ENCODE measurements at places on chromosomes 7 and 10.
A peak's percentile ranks its signal among the peaks of the same experiment; 100 is the strongest.

DNA sequence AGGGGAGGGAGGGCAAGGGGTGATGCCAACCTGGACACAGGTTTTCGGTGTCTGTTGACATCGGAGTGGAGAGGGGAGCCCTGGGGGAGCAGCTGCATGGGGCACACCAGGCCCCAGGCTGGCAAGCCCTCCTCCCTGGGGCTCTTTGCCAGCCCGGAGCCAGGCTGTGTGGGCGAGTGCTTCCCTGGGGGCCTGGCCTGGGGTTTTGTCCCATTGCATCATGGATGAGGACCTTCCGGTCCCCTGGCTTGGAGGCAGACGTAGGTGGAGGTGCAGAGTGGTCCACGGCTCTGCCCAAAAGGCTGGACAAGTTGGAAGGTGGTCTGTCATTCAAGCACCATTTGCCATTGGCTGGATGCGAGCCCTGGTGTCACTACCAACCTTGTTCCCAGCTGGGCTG, 34.8 kb downstream of the ZMIZ1 start:
- no peak for DNase-seq

- no peak for DNase-seq
Measured at GRCh38 chr7:111388912-111389311, 173.4 kb downstream of the IMMP2L start.

DNA sequence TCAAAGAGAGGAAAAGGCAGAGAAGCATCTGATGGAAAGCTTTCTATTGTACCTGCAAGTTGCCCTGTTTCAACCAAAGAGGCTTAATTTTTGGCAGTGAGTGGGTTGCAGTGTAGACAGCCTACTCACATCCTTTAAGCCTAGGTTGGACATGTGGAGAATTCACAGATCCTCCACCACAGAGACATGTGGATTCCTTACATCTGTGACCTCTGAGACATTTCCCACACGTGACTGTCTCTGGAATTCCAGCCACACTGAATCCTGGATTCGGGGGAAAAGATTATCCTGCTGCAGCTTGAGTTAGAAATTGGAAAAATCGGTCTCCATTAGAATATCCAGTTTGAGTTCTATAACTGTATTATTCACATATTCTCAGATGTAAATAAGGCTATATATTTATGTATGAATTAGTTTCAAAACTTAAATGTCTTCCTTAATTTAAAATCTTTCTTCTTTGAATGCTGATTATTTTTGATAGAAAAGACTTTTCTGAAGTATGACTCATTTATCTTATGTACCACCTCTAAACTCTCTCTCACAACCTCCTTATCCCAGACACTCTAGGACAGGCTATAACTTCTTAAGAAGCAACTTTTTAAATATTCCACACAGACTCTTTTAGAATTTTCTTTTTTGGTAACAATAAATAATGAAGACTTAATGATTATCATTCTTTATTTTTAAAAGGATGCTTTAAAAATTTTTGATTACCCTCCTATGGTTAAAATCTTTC, 123.3 kb downstream of the TWIST1 start:
- no peak for DNase-seq

DNA sequence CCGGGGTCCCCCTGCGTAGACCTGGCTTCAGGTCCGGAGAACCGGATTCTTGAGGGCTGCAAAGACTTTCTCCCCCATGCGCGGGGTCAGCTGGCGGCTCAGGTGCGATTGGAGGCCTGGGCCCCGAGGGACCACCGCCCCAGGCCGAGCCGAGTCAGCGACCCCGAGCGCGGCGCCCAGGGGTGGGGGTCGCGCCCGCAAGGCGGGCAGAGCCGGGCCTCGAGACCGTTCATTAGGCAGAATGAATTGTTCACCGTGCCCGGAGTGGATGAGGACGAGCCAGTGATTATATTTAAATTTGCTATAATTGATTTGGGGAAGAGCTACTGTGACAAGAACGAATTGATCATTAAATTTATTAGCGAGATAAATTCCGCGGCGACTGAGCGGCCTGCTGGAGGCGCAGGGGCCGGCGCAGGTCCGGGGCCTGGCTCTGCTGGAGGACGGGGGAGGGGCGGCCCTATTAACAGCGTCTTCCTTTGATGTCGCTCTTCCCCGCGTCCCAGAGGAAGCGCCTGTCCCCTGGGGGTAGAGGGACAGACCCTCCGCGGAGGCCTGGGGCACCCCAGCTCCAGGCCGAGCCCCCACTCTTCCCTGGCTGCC, 7.5 kb downstream of the MNX1 start:
- peak; percentile 68 for DNase-seq

GRCh38 chr7:117146059-117146458, 176.8 kb downstream of the WNT2 start:
- DNase-seq, result no peak

- peak; percentile 88 for DNase-seq
Measured at GRCh38 chr10:101062232-101063049, 652 bp downstream of the KAZALD1 start.

- DNase-seq, result no peak
Measured at GRCh38 chr7:91916051-91916440, 24.6 kb upstream of the AKAP9 start.

DNA sequence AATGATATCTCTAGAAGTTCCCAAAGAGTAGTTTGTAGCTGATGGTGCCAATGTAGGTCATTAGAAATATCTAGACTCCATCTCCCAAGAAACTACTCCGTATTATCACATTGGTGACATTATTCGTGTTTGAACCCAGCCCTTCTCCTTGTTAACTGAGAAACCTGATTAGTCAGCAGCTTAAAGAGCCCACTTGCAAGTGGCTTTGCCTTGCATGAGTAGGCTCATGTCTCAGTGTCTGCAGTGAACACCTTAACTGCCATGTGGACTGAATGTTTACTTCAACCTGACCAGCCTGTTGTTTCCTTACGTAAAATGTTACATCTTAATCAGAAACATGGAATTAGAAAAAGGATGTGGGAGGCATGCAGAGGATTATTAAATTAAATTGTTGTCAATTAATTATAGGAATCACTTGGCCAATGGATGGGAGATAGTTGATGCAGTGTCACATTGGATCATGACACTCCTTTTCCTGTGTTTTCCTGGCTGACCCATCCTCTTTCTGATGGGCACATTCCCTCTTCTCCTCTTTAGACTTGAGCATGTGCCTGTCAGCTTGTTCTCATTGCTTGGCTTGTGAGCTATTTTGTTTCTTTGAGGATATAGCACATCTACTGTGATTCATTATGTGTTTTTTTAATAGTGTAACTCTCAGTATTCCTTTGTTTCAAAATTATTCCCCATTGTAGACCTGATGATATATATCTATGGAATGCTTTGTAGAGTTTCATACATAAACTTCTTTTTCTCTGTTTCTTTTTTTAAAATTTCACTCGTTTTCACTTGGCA, 18.0 kb downstream of the STARD3NL start:
- DNase-seq, result no peak

- DNase-seq, result peak; percentile 43
Measured at GRCh38 chr7:151460474-151460855, 20.5 kb upstream of the CRYGN start.

GRCh38 chr10:11863353-11864109, 40.4 kb downstream of the PROSER2 start:
- no peak for DNase-seq

DNA sequence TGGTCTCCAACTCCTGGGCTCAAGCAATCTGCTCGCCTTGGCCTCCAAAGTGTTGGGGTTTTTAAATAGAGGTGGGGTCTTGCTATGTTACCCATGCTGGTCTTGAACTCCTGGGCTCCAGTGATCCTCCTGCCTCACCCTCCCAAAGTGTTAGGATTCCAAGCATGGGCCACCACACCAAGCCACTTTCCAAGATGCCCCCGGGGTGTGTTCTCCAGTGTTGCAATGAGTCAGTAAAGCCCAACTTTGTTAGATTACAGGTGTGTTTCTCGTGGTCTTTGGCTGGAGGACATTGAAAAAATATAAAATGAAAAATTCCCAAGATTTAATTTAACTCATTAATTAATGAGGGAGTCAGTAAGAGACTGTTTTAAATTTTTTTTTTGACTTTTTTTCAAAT, 29.2 kb downstream of the TACR2 start:
- no peak for DNase-seq
